Gastroesophageal sphincter (tissue), 4 donors: ENCODE measurements at places on chromosomes 3 and 15. TPM values are rescaled to one million over a fixed set of nuclear protein-coding genes. Genes with fewer than 3 reads are reported as not detected.
A peak's percentile ranks its signal among the peaks of the same experiment; 100 is the strongest.

DNA sequence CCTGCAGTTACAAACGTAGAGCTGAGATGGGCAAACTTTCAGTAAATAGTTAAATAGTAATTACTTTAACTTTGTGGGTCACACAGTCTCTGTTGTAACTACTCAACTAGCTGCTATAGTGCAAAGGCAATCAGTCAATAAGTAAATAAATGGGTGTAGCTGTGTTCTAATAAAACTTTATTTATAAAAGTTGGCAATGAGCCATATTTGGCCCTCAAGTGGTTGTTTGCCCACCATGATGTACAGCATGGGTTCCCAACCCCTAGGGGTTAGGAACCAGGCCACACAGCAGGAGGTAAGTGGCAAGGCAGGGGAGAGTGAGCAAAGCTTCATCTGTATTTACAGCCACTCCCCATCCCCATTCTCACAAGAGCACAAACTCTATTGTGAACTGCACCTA, 44.9 kb upstream of the CHRM5 start:
- no peak for ATAC-seq

DNA sequence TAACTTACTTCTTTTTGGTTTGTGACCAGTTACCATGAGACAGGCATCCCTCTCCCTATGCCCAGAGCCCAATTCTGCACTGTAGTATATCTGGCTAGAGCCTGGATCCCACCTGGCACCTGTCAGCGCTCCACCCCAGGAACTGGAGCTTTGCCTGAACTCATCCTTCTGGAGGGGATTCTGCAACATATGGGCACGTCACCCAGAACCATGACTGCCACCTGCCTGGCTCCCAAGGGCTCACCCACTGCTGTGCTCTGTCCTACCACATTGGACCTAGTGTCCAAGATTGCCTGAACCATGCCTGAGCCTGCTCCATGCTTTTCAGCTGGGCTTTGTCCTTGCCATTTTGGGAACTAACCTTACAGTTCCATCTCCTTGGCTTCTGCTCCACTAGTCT, 21.1 kb upstream of the GAP43 start:
- ATAC-seq: no peak

- ATAC-seq: no peak
Observed at GRCh38 chr15:99371180-99372103, 120.2 kb downstream of the LRRC28 start.

DNA sequence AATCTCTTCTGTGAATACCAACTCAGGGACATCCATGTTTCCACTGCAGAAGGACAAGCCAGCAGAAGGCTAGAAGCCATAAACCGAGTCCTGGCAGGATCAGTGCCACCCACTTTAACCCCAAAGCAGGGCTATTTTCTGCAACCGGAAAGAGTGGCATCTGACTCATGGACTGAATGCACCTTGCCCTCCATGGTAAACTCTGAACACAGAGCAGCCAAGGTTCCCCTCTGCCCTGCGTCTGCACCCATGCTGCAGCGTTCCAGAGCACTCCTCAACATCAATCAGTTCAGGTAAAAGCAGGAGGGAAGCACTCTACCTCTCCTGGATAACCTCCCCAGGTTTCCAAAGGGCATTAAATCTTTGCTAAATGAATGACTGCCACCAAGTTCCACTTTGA, 801 bp upstream of the NGRN start:
- ATAC-seq: no peak

The PRSS50 gene
- total RNA-seq: 0.31 TPM

GRCh38 chr3:119237299-119237698, 3.4 kb downstream of the B4GALT4 start:
- ATAC-seq: no peak

The FAM219B gene
- 93.4 TPM for total RNA-seq

DNA sequence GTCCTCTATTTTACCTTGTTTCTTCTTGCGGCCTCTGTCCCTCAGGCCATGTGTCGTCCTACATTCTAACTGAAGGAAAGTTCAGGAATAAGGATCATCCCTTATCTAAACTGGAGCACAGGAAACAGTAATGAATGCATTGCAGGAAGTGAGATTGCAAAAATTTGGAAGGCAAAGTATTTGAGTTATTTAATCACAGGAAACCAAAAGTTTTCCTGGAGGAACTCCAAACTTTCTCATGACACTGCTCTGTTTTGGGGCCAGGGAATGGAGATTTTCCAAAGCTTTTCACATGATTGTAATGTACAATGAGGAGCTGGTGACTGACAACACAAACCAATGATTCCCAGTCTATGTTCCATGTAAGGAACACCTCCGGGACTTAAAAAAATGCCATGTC, 57.8 kb upstream of the PLSCR4 start:
- peak; percentile 73 for ATAC-seq

DNA sequence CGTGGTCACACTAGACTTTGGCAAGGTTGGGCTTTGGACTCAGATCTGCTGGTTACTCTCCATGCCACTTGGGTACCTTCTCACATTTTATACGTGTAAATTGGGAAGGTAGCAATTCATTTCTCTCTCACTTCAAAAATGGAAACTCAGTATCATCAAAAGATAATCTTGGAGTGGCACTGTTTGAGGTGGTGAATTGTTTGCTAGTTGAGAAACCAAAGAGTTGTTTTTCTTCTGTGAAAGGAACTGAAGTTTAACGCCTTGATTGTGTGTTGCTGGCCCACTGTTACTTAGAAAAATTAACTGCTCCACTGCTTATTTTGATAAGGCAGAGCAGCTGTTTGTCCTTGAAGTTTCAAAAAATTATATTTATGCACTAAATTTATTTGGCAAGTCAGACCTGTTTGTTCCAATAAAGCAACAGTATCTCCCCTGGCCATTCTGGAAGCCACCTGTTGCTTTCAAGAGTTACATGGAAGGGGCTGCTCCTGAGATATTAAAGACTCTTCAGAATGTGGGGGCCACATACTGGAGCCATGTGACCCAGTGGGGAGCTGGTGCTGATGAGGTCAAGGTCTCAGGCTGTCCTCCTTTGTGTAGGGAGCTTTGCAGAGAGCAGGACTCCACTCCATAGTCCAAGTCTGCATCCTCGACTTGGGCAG, 16.2 kb downstream of the PLCL2 start:
- no peak for ATAC-seq

- ATAC-seq: peak; percentile 36
Observed at GRCh38 chr3:112685420-112685819, 44.5 kb upstream of the CCDC80 start.

The RYK gene
- 133 TPM for total RNA-seq

The DNASE1L3 gene
- not detected for total RNA-seq
